NCI-H226 (cell line): ENCODE measurements at places on chromosomes 3 and 15.

- no peak for DNase-seq
Observed at GRCh38 chr3:52036829-52037228, 19.5 kb downstream of the DUSP7 start.

DNA sequence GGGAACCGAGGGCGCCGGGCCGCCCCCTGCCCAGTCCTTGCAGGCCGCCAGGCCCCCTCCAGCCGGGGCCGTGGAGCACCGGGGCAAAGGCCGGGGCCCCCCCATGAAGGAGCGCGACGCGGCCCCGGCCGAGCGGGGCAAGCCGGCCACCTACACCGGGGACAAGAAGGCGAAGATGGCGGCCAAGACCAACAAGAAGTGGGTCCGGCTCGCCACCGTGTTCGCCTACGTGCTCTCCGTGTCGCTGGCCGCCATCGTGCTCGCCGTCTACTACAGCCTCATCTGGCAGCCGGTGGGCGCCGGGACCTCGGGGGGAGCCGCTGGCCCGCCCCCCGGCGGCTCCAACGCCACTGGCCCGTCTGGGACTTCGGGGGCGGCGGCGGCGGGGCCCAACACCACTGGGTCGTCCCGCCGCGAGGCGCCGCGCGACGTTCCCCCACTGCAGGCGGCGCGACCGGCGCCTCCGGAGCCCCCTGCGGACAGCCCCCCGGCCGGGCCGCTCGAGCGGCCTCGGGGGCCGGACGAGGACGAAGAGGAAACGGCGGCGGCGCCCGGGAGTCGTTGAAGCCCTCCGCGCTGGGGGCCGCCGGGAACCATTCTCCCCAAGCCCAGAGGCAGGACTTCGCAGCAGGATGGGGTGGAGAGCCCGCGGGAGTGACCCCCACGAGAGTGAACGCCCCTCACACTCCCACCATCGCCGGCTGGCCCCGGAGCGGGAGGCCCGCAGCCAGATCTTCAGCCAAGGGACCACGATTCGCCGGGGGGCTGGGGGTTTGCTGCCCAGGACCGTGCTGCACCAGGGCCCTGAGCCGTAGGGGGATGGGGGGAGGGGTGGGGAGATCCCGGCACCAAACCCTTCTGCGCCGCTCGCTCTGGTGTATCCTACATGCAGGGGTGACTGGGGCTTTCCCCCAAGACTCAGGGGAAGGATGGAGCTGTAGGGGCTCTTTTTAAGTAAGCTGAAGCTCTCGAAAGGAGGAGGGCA is 753 bp downstream of the INAFM2 start:
- DNase-seq = no peak

DNA sequence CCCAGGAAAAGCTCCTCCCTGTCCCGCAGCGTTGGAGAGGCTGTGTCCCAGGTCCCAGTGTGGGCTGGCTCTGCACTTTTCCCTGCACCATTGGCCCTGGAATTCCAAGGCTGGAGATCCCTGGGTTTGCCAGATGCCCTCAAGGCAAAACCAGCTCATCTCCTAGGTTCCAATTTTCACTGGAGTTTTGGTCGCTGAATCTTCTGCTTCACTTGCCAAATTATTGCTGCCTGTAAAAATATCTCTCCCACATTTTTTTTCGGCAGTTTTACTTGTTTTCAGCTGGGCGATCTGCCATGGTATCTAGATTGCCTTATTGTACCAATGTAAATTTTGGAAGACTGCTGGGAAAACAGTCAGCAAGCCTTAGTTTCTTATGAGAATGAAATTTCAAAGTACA is 150.9 kb upstream of the ATP10A start:
- no peak for DNase-seq

DNA sequence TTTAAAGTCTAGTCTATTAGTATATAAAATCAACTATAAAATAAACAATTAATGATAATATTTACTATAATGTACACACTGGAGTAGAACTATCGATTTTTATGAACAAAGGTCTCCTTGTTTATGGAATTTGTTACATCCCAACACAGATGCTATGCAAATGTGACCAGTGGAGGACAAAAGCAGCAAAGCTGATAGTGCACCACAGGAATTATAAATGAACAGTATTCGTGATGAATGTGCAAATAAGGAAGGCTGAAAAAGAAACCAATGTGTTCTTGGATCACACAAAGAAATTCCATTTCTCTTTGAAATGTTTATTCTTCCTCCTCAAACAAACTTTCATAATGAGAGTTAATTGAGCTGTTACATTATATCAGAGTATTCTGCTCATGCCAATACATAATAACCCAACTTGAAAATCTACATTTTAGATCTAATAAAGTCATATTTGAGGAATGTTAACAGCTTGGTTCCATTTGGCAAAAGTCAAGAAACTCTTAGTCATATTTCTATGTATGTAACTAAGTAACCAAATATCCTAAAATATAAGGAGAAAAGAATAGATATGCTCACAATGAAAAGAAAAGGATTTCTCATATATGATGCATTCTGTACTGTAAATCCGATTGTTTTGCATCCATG is 79.3 kb downstream of the NEK10 start:
- no peak for DNase-seq

DNA sequence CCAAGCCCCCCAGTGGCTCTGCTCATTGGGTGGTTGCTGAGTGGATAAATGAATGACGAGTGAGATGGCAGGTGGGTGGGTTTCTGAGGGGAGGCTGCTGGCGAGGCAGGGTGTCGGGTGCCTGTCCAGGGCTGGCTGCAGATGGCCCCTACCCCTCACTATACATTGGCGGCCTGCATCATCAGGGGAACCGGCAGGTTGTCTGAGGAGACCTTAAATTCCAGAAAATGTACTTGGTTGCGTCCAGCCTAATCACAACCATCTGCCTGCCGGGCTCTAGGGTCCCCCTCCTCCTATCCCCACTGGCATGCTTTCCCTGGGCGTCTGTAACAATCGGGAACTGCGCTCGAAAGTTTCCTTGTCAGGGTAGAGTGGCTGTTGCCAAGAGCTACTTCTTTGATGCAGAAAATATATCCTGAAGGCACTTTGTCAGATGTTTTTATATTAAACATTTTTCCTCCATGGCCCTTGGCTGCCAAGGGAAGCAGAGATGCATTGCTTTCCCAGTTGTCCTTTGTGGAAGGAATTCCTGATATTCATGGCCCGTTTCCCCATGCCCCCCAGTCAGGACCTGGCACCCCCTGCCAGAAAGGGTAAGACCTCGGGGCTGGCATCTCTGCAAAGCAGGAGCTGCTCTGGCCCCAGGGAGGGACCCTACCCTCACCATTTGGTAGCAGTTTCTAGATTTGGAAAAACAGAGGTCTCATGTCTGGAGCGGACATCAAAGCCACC is 22.9 kb downstream of the SMAD6 start:
- no peak for DNase-seq
